ENCODE measurements at places on chromosomes 13 and 19.

GRCh38 chr19:39996218-39996810 is 546 bp upstream of the ZNF546 start:
- DNase-seq, result peak; percentile 67

GRCh38 chr19:58480831-58481230 is 4.7 kb downstream of the ZNF446 start:
- DNase-seq, result no peak

DNA sequence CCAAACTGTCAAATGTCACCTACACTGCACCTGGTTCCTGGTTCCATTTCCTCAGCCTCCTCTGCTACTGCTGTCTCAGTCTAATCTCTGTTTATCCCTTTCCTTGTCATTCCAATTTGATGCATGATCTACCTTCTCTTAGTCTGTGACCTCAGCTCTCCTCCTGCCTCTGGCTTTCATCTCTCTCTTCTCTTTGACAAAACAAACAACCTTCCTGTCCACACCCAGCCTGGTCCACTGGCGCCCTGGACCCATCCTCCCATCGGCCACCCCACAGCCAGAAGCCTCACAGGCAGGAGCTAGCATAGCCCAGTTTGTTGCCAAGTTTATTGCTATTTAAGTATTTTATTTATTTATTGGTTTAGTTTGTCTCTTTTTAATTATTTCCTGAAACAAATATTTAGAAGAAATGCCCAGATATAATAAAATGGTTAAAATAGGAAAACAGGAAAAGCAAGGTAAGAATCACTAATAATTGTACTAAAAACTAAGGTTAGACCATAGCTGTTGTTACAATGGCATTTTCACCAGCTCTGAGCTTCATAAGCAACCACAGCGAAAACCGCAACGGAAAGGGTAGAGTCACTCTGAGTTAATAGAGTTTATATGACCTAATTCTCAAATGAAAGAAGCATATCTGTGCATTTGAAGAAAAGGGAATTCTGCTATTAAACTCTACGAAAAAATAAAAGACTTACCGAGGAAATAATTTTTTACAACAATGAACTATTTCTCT is 68.6 kb downstream of the EFNB2 start:
- DNase-seq, result no peak

- DNase-seq, result peak; percentile 29
Observed at GRCh38 chr19:632579-633067, 714 bp downstream of the POLRMT start.

- peak; percentile 83 for DNase-seq
Observed at GRCh38 chr19:12965017-12965811, 4.2 kb upstream of the DAND5 start.

GRCh38 chr19:16457195-16457953 is 14.4 kb downstream of the EPS15L1 start:
- peak; percentile 68 for DNase-seq

DNA sequence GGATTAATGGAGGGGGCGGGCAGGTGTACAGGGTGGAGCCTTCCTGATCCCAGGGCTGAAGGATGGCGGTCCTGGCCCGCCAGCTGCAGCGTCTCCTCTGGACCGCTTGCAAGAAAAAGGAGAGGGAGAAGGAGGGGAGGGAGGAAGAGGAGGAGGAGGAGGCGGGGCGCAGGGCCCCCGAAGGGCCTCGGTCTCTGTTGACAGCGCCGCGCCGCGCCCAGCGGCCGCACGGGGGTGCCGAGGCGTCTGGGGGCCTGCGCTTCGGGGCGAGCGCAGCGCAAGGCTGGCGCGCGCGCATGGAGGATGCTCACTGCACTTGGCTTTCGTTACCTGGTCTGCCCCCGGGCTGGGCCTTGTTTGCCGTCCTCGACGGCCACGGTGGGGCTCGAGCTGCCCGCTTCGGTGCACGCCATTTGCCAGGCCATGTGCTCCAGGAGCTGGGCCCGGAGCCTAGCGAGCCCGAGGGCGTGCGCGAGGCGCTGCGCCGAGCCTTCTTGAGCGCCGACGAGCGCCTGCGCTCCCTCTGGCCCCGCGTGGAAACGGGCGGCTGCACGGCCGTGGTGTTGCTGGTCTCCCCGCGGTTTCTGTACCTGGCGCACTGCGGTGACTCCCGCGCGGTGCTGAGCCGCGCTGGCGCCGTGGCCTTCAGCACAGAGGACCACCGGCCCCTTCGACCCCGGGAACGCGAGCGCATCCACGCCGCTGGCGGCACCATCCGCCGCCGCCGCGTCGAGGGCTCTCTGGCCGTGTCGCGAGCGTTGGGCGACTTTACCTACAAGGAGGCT is at the start of gene PPM1N:
PPM1N (plus strand) TSS at position 33 of the 785 bp plus-strand sequence; CDS start at position 63, 30 bp downstream.
- DNase-seq, result no peak

GRCh38 chr13:32624441-32624840 is 38.2 kb downstream of the PDS5B start:
- DNase-seq, result no peak

DNA sequence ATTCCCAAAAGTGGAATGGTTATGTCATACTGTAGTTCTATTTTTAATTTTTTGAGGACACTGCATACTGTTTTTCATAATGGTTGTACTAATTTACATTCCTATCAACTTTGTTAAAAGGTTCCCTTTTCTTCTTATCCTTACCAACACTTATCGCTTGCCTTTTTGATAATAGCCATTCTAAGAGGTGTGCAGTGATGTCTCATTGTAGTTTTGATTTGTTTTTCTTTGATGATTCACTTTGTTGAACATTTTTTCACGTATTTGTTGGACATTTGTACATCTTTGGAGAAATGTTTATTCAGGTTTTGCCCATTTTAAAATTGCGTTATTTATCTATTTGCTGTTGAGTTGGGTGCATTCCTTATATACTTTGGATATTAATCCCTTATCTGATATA is 188.8 kb upstream of the SPRY2 start:
- no peak for DNase-seq

- no peak for DNase-seq
Observed at GRCh38 chr13:94799299-94799698, 87.0 kb upstream of the SOX21 start.

- no peak for DNase-seq
Observed at GRCh38 chr19:42343344-42344110, 18.1 kb downstream of the MEGF8 start.

DNA sequence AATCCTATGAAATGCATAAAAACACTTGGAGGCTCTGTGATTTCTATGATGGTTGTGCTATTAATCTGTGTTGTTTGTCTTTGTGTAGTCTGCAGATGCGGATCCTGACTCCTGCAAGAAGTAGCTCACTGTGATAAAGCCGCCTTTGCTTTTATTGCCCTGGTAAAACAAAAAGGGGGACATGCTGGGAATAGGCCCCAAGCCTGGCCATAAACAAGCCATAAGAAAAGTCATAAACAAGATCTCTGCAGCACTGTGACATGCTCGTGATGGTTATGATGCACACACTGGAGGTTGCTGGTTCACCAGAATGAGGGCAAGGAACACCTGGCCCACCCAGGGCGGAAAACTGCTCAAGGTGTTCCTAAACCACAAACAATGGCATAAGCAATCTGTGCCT is 26.6 kb upstream of the ZNF266 start:
- DNase-seq, result no peak

Measured in myocyte (in vitro differentiated cells).